ENCODE measurements at places on chromosomes 12 and 14.

DNA sequence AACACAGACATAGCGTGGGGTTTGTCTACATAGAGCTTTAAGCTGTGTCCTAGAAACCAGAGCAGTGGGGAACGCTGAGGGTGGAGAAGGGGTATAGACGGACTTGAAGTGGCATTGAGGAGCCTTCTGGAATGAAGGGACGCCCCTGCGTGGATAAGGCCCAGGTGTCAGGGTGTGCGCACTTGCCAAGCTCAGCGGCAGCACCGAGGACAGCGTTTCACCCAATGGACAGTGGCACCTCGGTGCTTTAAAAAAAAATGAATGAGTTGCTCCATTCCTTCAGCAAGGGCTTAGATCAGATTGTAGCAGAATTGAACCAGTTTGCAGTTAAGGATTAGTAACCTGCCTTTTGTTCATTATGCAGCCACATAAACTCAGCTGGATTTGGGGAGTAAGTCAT lies 33.6 kb upstream of the MMP17 start:
- DNase-seq = no peak

GRCh38 chr12:117026343-117026742 lies 72.9 kb downstream of the TESC start:
- no peak for DNase-seq

DNA sequence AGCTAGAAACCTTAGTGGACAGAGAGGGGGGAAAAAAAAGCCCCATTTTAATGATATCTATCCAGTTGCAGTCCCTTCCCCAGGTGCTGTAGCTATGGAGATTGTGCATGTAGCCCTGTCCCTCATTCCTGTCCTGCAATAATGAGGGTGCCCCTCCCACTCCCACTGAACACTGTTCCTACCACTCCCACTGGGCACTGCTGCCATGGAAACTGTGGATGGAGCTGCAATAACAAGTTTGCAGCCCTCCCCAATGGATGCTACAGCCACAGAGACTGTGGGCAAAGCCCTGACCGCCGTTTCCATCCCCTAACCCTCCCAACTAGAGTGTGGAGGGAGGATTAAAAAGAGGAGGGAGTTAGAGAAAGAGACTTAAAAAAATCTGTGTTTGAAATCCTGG lies 238.3 kb downstream of the FUT8 start:
- no peak for DNase-seq

GRCh38 chr12:110010853-110011723 lies 11.9 kb downstream of the ANKRD13A start:
- no peak for DNase-seq

DNA sequence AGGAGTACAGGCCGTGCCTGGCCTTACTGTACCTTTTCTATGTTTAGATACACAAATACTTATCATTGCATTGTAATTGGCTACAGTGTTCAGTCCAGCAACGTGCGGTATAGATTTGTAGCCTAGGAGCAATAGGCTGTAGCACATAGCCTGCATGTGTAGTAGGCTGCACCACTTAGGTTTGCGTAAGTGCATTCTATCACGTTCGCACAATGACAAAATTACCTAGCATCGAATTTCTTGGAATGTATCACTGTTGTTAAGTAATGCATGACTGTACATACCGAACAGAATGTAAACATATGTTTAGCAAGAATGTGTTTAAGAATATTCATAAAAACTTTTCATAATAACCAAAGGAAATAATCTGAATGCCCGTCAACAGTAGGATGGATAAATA lies 31.9 kb downstream of the VRTN start:
- DNase-seq = no peak

- no peak for DNase-seq
Measured at GRCh38 chr14:67952786-67953185, 133.2 kb downstream of the RAD51B start.

DNA sequence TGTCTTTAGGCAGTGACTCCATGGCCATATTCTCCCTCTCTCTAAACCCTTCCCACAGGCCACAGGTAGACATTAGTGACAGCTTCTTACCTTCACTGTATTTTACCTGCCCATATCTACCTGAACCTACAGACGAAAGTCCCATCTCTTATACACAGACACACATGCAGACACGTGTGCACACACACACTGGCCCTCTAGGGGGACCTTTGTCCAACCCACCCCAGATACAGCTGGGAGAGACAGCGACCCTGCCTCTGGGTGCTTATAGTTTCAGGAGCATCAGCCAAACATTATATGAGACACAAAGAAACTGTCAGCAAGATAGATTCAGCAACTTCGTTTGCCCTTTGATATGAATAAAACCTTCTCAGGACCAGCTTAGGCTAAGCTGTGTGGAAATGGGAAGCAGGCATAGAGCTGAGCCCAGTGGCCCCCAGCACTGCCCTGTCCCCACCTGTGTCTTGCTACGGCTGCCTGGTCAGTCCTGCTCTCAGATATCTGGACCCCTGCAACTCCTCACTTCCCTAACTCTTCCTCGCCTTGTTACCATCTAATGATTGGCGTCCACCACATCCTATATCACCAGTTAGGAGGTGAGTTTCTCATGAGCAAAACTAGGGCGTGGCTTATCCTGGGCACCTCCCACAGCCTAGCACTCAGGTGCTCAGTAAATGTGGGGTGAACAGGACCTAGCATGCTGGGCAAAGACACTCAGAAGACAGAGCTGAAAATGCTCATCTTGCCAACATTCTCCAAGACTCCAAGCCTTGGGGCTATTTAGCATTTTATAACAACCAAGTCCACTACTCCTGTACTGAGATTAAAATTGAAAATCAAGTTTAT lies 12.0 kb upstream of the CD9 start:
- no peak for DNase-seq

DNA sequence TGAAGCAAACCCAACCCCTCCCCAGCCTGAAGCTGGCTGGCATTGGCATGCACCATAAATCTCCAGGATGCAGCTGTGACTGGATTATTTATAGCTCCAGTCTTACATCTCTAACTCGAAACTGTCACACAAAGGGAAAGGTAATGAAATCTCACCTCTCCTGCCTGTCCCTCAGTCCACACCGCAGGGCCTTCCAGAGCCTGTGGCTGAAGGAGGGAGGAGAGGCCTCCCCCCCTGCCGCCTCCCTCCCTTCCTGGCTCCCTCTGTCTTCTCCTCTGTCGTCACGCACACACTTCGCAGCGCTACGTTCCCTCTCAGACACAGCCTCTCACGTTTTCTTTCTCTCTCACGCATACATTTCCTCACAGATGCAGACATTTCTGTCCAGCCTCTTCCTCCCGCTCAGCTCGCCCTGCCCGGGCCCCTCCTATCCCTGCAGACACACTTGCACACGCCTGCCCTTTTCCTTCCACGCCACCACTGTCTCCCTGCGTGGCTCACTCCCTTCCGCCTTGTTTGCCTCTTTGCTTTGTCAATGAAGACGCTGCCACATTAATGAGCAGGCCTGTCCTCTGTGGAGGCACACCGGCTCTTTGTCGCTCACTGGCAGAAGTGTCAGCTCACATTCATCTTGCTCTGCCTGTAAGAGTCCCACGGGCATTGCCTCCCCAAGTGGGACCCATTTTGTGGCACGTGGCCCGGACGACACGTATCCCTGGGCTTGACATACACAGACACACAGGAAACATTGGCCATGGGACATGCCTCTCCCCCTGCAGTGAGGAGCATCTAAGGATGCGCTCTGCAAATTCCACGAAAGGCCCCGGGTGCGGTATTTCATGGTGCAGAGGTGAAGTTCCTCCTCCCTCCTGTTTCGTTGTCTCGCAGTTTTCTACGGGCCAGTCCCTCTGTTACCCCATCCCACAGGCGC lies 27.9 kb downstream of the IRF2BPL start:
- peak; percentile 45 for DNase-seq

DNA sequence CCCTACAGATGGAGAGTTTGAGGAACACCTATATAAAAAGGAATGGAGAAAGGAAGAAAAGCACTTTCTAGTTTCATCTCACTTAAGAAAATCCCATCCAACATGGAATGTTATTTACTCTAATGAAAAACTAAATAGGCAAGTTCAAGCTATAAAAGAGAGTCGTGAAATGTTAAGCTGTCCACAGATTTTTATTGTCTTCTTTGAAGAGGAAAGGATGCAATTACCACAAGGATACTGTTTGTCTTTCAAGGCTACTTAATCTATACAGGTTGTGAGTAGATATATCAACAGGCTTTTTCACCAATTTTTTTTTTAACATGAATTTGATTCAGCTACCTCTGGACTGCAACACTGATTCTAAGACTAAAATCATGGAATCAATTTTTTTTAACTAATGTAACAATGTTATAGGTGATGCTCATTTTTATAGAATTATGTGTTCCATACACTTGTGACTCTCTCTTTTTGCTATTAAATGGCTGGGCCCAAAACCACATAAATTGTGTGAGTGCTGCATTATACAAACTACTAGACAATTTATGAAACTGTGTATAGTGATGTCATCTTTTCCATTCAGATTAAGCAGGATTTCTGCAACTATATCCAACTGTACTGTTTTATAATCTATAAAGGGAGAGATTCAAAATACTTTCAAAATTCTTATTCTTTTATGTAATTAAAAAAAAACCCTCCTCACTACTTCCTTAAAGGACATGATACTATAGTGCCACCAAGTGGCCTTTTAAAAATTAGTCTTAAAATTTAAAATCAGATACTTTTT lies 26.8 kb upstream of the BMAL2 start:
- DNase-seq = no peak

DNA sequence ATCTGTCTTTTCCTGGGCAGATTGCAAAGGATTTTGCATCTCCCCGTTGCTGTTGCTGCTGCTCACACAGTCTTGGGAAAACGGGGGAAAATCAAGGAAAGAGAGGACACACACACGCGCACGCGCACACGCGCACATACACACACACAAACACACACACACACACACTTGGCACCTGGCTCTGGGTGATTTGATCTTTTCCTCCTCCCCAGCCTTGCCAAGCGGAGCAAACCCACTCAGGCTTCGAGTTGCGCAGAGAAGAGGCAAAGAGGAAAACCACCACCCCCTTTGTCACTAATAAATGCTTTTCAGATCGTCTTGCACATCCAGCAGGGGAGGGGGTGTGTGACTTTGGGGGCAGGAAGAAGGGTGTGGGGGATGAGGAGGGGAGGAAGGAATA lies 965 bp upstream of the NOS1 start:
- no peak for DNase-seq

GRCh38 chr12:122974892-122975789 lies at the start of gene OGFOD2:
Gene OGFOD2, plus strand, starts transcription at chr12:122975244. Its CDS starts 8 bp downstream, at chr12:122975252.
- DNase-seq = peak; percentile 91

DNA sequence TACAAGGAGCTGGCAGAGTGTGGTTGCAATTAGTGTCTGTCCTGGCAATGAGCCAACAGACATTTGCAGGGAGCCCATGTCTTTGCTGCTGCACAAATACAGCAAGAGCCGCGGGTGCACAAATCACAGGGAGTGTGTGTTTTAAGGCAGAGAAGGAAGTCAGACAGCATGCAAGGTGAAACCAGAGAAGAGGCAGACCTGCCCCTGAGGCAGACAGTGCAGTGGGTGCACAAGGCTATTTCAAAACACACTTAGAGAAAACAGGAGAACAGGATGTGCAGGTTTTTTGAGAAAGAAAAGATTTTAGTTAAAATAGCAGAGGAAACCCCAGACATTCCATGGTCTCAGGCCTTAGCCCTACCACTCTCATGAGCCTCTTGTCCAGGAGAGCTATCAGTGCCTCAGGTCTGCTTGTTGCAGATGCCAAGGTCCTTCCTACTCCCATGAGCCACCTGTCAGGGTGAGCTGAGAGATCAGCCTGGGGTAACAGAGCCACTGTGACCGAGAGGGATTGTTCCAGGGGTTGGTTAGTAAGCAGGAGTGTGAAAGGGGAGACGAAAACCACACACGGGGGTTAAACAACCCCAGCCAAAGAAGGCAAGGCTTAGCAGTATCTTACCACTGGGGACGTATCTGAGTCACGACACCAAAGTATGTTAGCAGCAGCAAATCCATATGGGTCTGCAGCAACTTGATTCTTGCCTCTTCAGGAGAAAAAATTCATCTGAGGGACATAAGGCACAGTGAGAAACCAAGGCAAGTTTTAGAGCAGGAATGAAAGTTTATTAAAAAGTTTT lies 78.1 kb downstream of the C14orf132 start:
- no peak for DNase-seq

- no peak for DNase-seq
Measured at GRCh38 chr14:51533160-51533559, 118.5 kb upstream of the FRMD6 start.

DNA sequence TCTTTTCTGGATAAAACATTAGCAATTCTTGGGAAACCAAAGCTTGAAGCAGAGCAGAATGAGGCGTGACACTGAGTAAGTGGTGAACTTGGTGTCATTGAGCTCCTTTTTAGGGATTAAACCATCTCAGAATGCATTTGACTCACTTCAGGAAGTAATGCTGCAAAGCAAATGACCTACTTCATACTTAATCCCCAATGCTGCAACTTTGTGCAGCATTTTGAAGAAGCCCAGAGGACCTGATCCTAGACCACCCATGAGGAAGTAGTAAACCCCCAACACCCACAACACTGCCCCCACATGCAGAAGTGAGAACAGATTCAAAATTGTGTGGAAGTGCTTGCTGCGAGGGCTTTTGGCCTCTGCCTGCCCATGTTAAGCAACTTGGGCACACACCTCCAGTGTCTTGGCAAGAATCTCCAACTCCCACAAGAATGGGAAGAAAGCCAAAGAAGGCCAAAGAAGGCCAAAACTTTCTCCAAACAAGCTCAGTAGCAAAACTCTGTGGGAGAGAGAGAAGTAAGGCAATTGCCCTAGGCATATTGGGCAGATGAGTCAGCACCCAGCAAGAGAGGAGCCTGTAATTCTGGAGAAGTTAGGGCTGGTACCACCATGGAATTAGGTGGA lies 69.2 kb upstream of the ETV6 start:
- DNase-seq = no peak

DNA sequence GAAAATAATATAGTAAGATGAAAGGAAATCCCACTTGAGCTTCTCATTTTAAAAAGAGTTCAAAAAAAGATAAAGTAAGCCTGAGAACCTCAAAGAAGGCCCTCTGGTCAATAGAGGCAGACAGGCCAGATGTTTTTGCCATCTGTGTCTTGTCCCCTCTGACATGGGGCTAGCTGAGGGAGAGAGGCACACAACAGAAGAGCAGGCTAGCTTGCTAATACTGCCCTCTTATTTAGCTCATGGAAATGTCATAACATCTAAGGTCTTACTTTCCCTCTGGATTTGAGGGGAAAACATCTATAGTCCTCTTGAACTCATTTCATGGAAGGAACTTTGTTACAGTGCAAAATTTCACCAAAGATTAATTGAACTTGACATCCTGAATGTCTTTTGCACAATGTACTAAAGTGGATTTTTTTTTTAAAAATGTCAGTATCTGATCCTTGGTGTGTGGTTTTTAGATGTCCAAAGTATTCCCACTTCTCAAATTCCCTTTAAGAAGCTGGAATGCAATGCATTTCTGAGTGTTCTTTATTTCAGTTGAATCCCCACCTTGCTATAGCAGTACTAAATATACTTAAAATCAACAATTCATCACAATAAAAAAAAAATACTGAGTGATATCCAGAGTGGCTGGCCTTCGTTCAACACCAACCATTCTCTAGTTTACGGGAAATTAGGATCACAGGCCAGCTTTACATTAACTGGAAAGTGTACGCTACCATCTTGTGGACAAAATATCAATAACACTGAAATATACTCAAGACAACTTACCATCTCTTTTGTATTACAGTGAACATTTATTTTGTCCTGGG lies 176.7 kb downstream of the PAH start:
- DNase-seq = peak; percentile 28

- DNase-seq = no peak
Measured at GRCh38 chr12:115693970-115694369, 583.5 kb downstream of the MED13L start.

Data from GM20000 (cell line).